ENCODE measurements at places on chromosomes 2 and 18.

DNA sequence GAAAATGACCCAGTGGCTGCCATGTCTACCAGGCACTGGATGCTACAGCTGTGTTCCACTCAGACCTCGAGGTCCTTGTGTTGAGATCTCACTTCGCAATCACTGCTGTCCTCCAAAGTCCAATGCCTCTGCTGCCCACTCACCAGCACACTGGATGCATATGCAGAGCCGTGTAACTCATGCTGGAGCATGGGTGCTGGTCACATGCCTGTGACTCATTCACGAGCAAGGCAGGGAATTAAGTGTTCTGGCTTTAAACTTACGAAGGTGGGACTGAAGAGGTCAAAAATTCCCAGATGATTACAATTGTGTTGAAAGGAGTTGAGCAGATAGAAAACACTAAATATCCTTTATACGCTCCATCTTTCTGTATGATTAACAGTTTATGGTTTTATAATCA, 417.5 kb downstream of the NUP35 start:
- no peak for DNase-seq

GRCh38 chr18:8928847-8929780, 173.4 kb upstream of the NDUFV2 start:
- no peak for DNase-seq

- no peak for DNase-seq
These were observed 155.6 kb downstream of the LRRTM1 start for GRCh38 chr2:80148906-80149305.

- no peak for DNase-seq
These were observed 14.0 kb upstream of the YES1 start for GRCh38 chr18:825891-826585.

- no peak for DNase-seq
These were observed 191.2 kb downstream of the IRS1 start for GRCh38 chr2:226608451-226608850.

DNA sequence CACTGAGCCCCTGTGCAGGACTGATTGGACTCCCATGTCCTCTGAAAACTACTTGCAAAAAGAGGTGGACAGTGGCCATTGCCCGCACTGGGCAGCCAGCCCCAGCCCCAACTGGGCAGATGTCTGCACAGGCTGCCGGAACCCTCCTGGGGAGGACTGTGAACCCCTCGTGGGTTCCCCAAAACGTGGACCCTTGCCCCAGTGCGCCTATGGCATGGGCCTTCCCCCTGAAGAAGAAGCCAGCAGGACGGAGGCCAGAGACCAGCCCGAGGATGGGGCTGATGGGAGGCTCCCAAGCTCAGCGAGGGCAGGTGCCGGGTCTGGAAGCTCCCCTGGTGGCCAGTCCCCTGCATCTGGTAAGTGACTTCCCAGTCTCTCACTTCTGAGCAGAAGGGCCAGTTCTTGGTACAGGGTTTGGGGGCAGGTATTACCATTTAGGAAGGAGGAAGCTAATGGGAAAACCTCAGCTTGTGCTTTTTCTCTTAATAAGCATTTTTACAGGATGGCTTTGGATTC, 44.1 kb downstream of the TNFRSF11A start:
- no peak for DNase-seq

- DNase-seq, result no peak
These were observed 32.4 kb downstream of the ABCB11 start for GRCh38 chr2:168998609-168999211.

DNA sequence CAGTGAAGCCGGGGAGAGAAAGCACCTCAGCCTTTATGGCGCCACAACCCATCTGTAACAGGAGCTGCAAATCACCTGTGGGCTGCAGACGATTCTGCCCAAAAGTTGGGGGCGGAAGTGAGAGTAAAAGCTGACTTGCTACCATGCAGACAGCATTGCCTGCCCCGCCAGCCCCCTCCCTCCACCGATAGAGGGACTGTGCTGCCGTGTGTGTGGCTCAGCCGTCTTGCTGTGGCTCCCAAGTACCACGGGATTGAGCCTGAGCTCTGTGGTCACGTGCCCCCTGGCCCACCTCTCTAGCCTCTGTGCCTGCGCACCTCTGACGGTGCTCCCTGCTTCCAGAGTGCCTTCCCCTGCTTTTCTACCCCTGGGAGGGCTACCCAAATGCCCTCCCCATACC, 79.6 kb downstream of the GLI2 start:
- DNase-seq, result no peak

- DNase-seq, result no peak
These were observed 1752.9 kb upstream of the CELF4 start for GRCh38 chr18:39318462-39318861.

DNA sequence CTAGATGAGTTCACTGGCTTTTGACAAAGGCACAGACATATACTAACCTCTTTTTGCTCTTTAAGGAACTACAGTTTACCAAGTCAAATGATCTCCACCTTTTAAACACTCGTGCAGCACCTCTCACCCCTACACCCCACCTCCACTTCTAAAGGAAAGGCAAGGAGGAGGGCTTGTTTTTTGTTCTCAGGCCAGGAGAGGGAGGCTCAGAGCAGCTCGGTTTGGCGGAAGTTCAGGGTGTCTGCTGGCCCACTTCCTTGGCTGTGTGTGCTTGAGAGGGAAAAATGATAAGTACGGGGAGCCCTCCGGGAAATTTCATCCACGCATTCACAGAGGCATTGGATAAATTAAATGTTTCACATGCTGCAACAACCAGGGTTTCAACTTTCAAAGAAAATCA, 667.9 kb downstream of the BCL11A start:
- no peak for DNase-seq
